ENCODE measurements at places on chromosomes 1 and 21. TPM values are rescaled to one million over a fixed set of nuclear protein-coding genes. Genes with fewer than 3 reads are reported as not detected.

The ZSWIM5 gene
- polyA plus RNA-seq = 0.39 TPM

The MYOG gene
- 4.7 TPM for polyA plus RNA-seq

The AMY2B gene
- 83.9 TPM for polyA plus RNA-seq

The DNAJC8 gene
- 104 TPM for polyA plus RNA-seq

DNA sequence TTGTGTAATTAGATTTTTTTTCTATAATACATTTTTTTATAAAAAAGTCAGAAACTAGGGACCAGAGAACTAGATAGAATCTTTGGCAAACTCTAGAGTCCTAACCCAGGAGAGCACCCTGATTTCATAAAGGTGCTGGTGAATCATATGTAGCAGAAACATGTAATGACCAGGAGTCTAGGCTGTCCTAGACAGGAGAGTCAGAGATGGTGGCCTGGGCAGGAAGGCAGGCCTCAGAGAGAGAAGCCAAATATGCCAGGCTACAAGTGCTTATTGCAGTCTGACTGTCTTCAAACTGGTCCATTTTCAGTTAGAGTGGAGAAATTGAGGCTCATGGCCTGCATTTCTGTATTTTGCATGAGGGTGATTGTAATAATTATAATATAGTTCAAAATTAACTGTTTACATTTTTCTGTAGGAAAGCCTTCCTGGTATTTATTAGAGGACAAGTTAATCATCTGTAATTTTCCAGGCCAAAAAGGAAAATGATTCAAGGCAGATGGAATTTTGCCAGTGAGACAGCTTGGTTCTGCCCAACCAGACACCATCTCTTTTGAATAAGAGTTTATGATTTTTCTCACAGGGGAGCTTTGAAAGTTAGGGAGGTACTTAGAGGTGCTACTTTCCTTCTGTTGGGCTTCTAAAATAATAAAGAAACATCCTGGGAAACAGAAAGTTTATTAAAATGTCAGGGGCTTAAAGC, 129.8 kb downstream of the S1PR1 start:
- H3K4me1 ChIP-seq = peaks cover 15% of the 10 kb centered on the region
- H3K27me3 ChIP-seq = no peaks in the 10 kb centered on the region
- H3K36me3 ChIP-seq = no peaks in the 10 kb centered on the region
- no peak overlapping the region for H3K4me3 ChIP-seq

DNA sequence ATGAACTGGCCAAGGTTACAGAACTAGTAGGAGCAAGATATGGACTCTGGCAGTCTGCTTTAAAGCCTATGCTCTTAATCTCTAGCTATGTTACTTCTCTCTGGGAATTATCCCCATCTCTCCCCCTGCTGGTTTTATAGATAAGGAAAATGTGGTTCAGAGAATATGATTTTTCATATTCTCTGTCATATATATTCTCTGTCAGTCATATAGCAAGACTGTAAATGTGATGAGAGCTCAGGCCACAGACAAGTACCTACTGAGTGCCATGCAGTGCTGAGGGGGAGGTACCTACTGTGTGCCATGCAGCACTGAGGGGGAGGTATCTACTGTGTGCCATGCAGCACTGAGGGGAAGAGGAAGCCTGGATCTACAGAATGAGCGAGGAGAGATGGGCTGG, 220.3 kb upstream of the FGGY start:
- H3K4me1 ChIP-seq = peaks cover 4% of the 10 kb centered on the region
- no peak for DNase-seq
- no peak overlapping the region for H3K4me3 ChIP-seq
- no peak overlapping the region for H3K27ac ChIP-seq
- no peaks in the 10 kb centered on the region for H3K27me3 ChIP-seq
- H3K36me3 ChIP-seq = no peaks in the 10 kb centered on the region

DNA sequence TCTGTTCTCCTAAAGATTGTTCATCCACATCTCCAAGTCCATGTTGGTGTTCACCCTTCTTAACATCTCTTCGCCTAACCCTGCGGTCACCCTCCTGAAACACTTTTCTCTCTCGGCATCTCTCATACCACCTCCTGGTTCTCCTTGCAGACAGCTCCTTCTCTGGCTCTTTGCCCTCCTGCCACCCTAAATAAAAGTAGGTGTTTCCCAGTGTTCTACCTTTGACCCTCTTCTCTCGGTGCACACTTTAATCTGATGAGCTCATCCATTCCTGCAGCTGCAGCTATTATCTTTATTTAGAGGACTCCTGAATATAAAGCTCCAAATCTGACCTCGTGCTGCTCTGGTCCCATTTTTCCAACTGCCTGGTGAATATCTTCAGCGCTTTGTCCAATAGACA, 126.9 kb downstream of the TMEM53 start:
- no peak for DNase-seq
- no peaks in the 10 kb centered on the region for H3K36me3 ChIP-seq
- no peaks in the 10 kb centered on the region for H3K27me3 ChIP-seq
- H3K27ac ChIP-seq = no peak overlapping the region

DNA sequence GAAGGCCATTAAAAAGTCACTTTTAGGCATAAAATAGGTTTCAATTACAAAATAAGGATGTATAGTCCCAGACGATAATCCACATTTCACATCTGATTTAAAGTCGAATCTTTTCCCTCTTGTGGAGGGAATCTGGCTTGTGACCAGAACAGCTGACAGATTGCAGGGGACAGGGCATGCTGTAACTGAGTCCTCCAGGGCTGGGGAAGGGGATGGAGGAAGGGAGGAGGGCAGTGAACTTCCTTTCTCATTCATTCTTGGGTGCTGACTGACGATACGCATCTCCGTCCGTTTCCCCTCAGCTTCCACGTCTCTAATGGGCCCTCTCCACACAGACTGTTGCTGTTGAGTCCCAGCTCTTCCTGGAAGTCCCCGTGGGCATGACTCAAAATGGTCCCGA, 108.1 kb upstream of the CSF3R start:
- H3K36me3 ChIP-seq = no peaks in the 10 kb centered on the region
- H3K27ac ChIP-seq = no peak overlapping the region
- H3K4me3 ChIP-seq = no peak overlapping the region
- no peaks in the 10 kb centered on the region for H3K4me1 ChIP-seq
- DNase-seq = no peak
- peaks cover 44% of the 10 kb centered on the region for H3K27me3 ChIP-seq

DNA sequence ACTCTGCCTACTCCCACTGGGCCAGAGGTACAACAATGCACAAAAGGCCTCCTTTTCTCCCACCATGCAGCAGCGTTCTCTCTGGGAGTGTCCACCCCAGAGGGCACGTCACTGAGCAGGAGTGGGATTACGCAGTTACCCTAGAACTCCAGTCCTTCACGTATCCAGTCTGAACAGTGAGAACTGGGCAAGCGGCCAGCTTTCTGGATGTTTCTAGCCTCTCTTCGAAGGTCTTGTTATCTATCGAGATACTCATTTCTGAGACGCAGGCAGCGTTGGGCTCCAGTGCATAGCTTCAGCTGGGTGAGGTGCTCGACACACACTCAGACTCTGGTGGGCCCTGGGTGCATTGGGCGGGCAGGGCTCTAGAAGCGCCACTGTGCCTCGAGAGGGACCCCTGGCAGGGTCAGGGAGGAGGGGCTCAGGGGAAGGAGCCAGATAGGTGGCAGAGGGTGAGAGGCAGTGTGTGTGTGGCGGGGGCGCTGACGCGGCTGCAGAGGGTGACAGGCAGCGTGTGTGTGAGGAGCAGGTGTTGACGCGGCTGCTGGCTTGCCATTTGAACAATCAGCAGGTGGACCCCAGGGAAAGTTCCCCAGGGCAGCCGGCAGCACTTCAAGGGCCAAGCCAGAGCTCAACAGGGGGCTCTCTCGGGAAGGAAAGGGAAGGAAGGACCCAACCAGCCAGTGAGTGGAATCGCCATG, 27.9 kb downstream of the PRDM15 start:
- no peak overlapping the region for H3K4me3 ChIP-seq
- peak; percentile 28 for DNase-seq
- H3K27me3 ChIP-seq = no peaks in the 10 kb centered on the region
- peaks cover 56% of the 10 kb centered on the region for H3K36me3 ChIP-seq
- H3K4me1 ChIP-seq = peaks cover 3% of the 10 kb centered on the region

- DNase-seq = no peak
- no peak overlapping the region for H3K27ac ChIP-seq
- H3K4me3 ChIP-seq = no peak overlapping the region
- H3K27me3 ChIP-seq = no peaks in the 10 kb centered on the region
- H3K4me1 ChIP-seq = peaks cover 14% of the 10 kb centered on the region
- no peaks in the 10 kb centered on the region for H3K36me3 ChIP-seq
Measured at GRCh38 chr1:44678626-44679025, 4.1 kb downstream of the ARMH1 start.

- H3K36me3 ChIP-seq = no peaks in the 10 kb centered on the region
- peak; percentile 48 for DNase-seq
- no peaks in the 10 kb centered on the region for H3K27me3 ChIP-seq
- H3K27ac ChIP-seq = no peak overlapping the region
- no peak overlapping the region for H3K4me3 ChIP-seq
Measured at GRCh38 chr1:233240829-233241682, 54.5 kb downstream of the PCNX2 start.

DNA sequence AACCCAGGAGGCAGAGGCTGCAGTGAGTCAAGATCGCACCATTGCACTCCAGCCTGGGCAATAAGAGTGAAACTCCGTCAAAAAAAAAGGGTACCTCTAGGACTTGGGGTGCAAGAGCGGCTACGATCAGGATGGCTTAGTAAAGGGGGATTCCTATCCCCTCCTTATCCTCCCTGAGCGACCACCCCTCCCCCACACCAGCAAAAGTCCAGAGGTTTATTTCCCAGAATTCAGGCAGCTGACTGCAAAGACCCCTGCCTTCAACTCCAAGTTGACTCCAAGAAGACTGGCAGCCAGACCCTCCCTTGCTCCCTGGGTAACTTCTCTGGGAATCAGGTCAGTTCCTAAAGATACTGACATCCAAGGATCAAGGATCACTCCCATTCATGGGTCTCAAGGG, 12.4 kb upstream of the PRDM16 start:
- DNase-seq = no peak
- no peaks in the 10 kb centered on the region for H3K4me1 ChIP-seq
- H3K27ac ChIP-seq = no peak overlapping the region
- no peaks in the 10 kb centered on the region for H3K36me3 ChIP-seq
- H3K27me3 ChIP-seq = peaks cover 52% of the 10 kb centered on the region

- H3K36me3 ChIP-seq = no peaks in the 10 kb centered on the region
- H3K4me1 ChIP-seq = no peaks in the 10 kb centered on the region
- no peaks in the 10 kb centered on the region for H3K27me3 ChIP-seq
- H3K27ac ChIP-seq = no peak overlapping the region
Measured at GRCh38 chr1:191279266-191279800, 801.7 kb upstream of the BRINP3 start.

GRCh38 chr1:36482724-36483388, at the start of gene CSF3R:
TSS of gene CSF3R (minus strand) at chr1:36482913. CDS start at chr1:36479496, 3,417 bp downstream.
- peak within 1 kb of the TSS; percentile 19 for H3K4me3 ChIP-seq
- H3K36me3 ChIP-seq = no peaks in the 10 kb centered on the region
- H3K27ac ChIP-seq = peak within 1 kb of the TSS; percentile 32
- H3K4me1 ChIP-seq = no peaks in the 10 kb centered on the region

DNA sequence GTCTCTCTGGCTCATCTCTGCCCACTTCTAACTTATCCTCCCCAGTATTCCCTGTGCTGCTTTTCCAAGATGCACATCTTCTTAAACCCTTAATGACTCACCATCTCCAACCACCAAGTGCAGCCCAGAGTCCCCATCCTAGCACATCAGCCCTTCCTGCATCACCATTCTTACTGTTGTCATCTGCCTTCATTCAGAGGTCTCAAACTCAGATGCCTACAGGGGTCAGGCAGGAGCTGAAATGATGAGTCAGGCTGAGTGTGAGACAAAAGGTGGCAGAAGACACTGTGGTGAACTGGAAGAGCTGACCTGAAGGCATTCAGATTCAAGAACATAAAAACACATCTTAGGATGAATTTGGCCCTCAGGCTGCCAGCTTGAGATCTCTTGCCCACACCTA, 34.6 kb downstream of the OLFML2B start:
- no peaks in the 10 kb centered on the region for H3K4me1 ChIP-seq
- no peaks in the 10 kb centered on the region for H3K27me3 ChIP-seq
- no peaks in the 10 kb centered on the region for H3K36me3 ChIP-seq
- no peak for DNase-seq
- H3K27ac ChIP-seq = no peak overlapping the region

DNA sequence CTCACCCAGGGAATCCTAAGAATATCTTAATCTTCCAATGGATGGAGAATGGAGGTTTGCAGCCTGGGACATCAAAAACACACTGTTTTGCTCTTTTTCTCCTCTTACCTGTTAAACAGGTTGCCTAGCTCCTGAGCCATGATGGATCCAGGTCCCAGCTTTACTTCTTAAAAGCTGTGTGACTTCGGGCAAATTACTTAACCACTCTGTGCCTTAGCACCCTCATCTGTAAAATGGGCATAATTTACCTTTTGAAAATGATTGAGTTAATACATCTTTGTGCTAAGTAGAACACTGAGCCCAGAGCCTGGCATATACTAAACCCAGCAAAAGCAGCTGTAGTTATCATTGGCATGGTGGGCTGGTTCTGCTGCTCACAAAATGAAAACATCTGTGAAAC, 10.2 kb downstream of the COQ8A start:
- H3K27ac ChIP-seq = no peak overlapping the region
- no peak overlapping the region for H3K4me3 ChIP-seq
- no peaks in the 10 kb centered on the region for H3K36me3 ChIP-seq

GRCh38 chr1:67535474-67535873, 105.3 kb upstream of the SERBP1 start:
- H3K36me3 ChIP-seq = no peaks in the 10 kb centered on the region
- H3K27ac ChIP-seq = no peak overlapping the region
- H3K4me3 ChIP-seq = no peak overlapping the region
- no peaks in the 10 kb centered on the region for H3K27me3 ChIP-seq

DNA sequence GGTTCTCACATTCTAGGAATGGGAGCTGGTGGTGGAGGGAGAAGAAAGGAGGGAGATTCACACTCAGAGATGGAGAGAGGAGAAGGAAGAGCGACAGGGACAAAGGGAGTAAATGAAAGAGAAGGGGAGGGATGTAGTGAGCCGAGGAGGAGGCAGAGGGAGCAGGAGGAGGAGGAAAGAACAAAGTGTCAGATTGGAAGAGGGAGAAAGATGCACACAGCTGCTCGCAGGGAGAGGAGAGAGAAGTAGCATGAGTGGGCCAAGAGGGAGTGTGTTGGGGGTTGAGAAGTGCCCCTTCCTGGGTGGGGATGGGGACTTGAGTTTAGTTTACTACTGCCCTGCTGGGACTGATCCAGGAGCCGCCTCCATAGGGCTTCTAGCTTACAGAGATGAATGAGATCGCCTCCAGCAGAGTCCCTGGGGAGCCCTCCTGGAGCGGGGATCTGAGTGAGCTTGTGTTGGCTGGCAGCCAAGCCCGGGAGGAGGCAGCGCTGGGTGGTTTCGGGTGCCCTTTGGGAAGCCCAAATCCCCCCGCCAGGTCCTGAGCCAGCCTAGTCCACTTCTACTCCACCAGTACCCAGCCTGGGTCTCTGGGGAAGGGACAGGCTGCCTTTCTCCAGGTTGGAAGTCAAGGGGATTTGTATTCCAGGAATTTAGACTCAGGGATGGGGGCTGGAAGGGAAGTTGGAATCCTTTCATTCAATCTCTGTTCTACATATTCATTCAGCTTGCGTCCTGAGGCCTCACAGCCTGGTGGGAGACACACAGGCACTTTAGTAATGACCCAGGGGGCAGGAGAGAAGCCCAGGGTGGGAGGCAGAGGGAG, 20.9 kb downstream of the PTPRU start:
- no peak overlapping the region for H3K4me3 ChIP-seq
- H3K4me1 ChIP-seq = peaks cover 4% of the 10 kb centered on the region
- peaks cover 40% of the 10 kb centered on the region for H3K27me3 ChIP-seq
- H3K36me3 ChIP-seq = no peaks in the 10 kb centered on the region
- no peak for DNase-seq

GRCh38 chr1:161131523-161132409, 701 bp downstream of the DEDD start:
- DNase-seq = no peak
- H3K4me1 ChIP-seq = peaks cover 30% of the 10 kb centered on the region
- peak overlapping the region; percentile 80 for H3K4me3 ChIP-seq
- H3K27ac ChIP-seq = peak overlapping the region; percentile 67
- no peaks in the 10 kb centered on the region for H3K27me3 ChIP-seq
- peaks cover 38% of the 10 kb centered on the region for H3K36me3 ChIP-seq

Data from thymus (tissue), 14 donors.